Naive thymus-derived CD4-positive, alpha-beta T cell (primary cell): ENCODE measurements at places on chromosomes 12 and 14.

DNA sequence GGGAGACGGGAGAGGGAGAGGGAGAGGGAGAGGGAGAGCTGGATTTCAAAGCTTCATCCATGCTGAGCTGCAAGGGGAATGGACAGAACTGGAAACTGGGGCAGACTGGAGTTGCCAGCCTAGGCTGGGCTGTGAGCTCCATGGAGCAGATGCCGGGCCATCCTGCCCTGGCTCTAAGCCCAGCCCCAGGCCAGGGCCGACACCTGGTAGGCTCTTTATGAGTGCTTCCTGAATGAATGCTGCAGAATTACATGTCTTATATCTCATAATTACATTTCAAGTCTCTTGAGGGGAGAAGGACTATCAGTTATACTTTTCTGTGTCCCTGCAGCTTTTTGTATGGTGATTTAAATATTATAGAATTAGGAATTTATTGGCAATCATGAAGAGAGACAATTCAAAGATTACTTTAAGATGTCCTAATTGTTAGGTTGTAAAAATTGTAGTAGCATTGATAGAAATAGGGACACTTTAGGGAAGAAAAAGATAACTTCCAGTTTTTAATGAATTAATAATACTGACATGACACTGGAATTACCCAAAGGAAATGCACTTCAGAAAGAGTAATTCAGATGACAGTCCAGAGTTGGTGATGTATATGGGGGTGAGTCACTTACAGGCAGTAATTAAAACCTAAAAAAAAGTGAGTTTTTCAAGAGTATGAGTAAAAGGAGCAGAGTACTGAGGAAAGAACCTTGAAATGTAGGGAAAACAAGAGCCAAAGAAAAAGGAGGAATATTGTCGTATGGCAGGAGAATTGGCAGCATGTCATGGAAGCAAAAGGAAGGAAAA lies 29.0 kb downstream of the SCYL2 start:
- DNase-seq: no peak

- DNase-seq: no peak
Measured at GRCh38 chr12:63955831-63956666, 111.5 kb downstream of the SRGAP1 start.

- DNase-seq: no peak
Measured at GRCh38 chr12:3990501-3991280, 117.5 kb upstream of the PARP11 start.

DNA sequence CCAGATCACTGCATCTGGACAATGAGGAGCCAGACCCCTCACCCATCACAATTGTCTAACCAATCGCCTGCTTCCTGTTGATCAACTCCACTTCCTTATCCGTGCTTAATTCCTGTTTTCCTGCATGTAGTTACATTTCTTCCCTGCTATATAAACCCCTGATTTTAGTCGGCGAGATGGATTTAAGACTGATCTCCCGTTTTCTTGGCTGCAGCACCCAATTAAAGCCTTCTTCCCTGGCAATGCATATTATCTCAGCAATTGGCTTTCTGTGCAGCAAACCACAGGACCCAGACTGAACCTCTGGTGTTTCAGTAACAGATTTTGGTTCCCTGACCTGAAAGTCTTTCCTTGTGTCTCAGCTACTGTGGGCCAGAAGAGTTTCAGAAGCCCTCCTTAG lies 272.3 kb downstream of the IPO8 start:
- no peak for DNase-seq

DNA sequence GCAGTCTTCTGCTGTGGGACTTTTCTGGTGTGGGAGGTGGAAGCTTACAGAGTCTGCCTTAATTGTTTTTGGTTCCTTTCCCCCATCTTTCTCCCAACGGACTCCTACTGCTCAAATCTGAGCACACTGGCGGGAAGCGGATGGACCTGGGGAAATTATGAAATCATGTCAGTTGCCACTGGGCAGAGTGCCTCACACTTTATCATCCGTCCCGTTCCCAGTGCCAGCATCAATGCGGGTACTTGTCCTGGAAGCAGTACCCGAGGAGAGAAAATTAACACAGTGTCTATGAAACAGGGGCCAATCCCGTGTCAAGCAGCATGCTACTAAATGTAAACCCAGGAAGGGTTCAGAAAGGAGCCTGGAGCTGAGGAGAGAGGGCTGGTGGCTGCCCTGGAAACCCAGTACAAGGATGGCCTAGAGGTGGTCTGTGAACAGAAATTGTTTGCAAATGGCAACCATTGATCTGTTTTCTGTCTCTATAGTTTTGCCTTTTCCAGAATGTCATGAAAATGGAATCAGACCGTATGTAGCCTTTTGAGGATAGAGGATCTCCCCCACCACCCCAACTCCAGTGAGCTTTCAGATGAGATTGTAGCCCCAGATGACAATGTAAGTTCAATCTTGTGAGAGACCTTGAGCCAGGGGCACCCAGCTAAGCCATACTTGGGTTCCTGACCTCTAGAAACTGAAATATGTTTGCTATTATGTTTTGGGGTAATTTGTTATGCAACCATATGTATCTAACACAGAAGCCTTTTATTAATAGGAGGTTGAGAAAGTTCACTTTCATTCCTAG lies 908 bp upstream of the CDKL1 start:
- DNase-seq: no peak

DNA sequence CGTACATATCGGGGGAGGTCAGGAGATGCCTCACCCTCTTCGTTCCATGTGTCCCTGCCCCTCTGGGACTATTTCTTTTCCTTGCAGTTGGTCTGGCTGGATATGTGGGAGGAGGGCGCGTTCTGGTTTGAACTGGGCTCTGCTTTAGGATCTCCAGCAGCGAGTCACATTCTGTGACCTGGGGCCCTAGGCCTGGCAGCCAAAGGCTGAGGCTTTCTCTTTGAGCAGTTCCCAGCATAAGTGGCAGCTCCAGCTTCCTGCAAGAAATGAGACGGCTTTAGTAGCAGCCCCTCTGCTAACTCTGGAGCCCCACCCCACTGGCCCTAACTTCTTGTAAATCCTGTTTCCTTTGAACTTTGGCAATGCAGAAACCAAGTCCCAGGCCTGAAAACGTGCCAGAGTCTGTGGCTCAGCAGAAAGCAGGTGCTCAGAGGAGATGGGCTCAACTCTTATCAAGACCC lies 274.8 kb downstream of the DPF3 start:
- no peak for DNase-seq

- no peak for DNase-seq
Measured at GRCh38 chr14:54137614-54137961, 181.0 kb upstream of the BMP4 start.

DNA sequence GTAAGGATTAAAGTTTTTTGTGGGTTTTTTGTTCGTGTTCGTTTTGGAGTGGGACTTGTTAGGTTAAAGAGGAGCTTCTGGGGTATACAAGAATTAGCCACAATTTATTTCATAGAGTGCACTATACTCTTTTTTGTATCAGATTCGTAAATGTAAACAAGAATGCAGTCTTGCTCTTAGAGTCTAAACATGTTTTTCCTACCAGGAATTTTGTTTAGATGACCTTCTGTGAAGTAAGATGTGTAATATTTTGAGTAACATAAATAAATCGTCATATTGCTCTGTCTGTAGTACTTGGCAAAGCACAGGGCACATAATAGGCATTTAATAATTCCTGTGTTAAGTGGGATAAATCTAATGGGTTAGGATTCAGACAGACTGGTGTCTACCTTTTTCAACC lies 9.6 kb downstream of the CNOT2 start:
- DNase-seq: no peak

DNA sequence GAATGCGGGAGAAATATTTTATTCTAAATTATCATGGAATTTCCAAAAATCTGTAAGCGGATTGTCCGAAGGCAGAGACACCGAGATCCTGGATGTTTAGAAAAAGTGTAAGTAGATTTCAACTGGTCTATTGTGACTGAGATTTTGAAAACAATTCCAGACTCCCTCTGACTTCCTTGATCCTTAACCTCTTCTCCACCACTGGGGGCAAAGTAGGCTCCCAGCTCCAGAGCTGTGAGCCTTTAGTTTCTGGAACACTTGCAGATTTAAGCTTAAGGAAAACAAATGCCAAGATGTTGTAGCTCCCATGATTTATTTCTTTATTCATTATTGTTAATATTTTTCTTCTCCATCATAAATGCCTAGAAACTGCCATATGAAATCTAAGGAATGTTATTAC lies 1320.5 kb upstream of the SEL1L start:
- no peak for DNase-seq

DNA sequence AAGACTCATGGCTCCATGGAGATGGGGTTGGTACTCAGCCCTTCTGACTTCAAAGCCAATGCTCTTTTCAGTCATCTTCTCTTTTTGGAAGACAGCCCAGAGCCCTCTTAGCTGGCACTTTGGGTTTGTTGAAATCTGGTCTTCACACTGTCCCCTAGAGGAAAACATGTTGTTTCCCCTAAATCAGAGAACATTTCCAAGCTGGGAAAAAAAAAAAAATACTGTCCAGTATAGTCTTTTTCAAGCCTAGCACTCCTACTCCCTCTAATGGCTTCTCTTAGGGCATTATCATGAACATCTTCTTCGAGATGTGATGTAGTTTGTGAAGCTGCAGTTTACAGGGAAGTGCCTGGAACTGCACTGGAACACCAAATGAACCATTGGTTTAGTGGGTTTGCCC lies 3.0 kb upstream of the ZC3H14 start:
- DNase-seq: no peak

DNA sequence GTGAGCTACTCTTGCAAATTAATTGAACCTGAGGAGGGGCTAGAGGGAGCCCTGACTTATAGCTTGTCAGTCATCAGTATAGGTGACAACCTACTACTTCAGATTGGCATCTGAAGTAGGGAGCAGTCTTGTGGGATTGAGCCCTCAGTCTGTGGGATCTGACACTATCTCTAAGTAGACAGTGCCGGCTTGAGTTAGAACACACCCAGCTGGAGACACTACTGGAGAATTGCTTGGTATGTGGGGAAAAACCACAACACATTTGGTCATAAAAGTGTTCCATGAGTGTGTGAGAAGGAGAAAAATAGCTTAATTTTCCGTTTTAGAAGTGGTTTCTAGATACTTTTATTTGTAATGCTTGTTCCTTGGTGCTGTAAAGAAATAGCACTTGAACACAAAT lies 30.5 kb upstream of the DDHD1 start:
- DNase-seq: no peak

DNA sequence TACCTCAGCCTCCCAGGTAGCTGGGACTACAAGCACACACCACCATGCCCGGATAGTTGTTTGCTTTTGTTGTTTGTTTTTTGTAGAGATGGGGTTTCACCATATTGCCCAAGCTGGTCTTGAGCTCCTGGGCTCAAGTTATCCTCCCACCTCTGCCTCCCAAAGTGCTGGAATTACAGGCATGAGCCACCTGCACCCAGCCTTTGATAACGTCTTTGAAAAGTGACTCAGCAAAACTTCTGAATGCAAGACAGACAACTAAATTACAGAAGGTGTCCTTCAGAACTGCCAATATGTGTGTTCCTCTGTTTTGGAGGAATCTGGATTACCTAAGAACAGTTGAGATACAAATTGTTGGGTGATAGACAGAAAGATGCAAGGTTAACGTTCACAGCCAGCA lies 99.8 kb downstream of the ESR2 start:
- no peak for DNase-seq

DNA sequence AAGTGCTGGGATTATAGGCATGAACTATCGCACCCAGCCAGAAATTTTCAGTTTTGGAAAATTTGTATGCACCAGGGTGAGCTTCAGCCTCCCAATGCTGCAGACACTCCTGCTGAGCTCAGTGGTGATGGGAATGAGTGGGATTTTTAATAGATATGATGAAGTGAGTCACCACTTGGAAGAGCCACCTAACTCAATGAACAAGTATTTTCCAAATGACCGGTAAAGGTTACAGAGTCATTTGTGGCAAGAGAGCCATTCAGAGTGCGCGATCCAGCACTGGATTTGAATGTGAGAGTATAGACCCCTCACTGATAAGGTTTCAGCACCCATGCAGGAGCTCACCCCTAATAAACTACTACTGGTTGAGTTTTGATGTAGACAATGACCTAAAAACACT lies 100.7 kb downstream of the PPP2R5C start:
- DNase-seq: no peak

DNA sequence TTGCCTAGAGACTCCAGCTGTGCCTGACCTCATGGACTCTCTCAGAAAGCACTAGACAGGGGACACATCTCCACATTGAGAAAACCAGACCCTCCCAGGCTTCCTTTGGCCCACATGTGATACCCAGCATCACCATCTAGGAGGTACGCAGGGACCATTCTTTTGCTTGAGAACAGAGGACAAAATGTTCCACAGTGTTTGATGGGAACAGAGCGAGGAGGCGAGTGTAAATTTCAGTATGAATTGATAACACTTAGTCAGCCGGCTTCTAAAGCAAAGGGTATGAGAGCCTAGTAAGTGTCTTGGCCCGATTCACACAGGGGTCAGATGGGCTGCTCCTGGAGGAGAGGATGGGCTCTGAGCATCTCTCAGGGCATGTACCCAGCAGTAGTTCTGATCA lies 1052.4 kb downstream of the BCL11B start:
- DNase-seq: no peak
